ENCODE measurements at places on chromosomes 7 and 10.

- no peak for DNase-seq
Measured at GRCh38 chr7:143046426-143046851, 5.7 kb upstream of the OR6V1 start.

GRCh38 chr7:132485600-132486273, 90.5 kb downstream of the PLXNA4 start:
- no peak for DNase-seq

DNA sequence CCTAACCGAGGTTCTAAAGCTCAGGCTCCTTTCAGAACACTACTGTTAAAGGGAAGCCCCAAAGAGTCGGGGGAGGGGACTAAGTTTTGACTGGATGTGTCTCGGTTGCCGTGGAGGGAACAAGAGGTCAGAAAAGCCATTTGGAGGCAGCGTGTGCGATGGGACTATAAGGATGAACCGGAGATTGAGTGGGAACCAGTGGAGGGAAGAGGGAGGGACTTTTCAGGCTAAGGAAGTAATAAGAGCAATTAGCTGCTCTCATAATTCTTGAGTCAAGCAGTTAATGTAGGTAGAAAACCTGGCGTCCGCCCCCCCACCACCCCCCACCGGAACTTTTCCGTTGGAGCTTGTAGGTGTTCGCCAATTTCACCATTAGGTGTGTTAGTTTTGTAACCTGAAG, 491 bp upstream of the AKAP9 start:
- no peak for DNase-seq

DNA sequence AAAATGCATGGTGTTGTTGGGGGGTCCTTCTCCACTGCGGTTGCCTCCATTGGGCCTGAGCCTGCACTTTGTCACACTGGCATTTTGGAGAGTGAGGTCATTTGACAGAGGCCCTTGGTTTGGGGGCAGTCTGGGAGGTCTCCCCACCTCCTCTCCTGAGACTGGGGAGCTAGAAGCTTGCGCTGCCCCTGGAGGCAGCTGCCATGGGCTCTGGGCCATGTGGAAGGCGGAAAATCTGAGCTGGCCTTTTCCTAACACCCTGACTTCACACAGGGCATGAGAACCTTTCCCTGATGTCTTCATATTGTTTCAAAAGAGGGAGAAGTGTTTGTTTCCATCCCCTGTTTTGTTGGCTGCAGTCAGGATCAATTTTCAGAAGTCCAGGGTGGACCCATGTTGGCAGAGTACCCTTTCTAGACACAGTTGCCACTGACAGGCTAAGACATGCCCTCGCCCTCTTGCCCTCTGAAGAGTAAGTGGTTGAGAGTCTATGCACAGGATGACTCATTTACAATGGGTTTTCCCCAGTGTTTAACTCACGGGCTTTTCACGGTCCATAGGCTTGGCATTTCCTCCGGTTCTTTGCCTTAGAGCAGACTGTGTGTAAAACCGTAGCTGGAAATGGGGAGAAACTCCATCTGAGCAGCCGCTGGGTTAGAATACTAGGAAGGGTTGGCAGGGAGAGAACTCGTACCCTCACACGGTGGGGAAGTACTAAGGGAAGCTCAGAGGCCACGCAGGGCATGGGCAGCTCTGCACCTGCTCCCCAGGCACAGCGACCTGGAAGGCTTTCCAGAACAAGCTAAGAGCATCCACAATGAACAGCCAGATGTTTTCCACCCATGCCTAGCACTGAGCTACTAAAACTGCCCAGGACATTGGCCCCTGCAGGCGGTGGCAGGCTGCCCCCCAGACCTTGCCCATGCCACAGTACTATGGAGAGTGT, 655.0 kb downstream of the SDK1 start:
- DNase-seq, result no peak

DNA sequence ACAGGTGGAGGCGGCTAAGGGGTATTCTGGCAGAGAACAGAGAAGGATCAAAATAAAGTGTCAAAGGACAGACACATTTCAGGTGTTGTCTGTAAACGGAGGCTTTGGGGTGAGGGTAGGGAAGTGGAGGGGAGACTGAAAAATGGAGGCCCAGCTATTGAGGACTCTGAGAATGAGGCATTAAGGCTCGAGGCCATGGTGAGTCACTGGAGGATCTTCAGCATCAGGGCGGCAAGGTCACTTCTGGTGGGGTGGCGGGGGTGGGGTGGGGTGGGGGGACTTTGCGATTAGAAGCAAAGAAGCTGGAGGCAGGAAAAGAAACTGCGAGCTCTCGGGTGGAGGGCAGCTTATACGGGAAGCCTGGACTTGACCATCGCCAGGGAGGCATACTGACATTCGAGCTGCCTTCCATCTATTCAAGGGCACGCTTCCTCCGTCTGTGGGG, 58.4 kb upstream of the PCGF5 start:
- no peak for DNase-seq

GRCh38 chr10:46225597-46225996, 61.2 kb upstream of the ANTXRL start:
- no peak for DNase-seq

- DNase-seq, result no peak
Measured at GRCh38 chr10:36092116-36092515, 450.0 kb upstream of the FZD8 start.

DNA sequence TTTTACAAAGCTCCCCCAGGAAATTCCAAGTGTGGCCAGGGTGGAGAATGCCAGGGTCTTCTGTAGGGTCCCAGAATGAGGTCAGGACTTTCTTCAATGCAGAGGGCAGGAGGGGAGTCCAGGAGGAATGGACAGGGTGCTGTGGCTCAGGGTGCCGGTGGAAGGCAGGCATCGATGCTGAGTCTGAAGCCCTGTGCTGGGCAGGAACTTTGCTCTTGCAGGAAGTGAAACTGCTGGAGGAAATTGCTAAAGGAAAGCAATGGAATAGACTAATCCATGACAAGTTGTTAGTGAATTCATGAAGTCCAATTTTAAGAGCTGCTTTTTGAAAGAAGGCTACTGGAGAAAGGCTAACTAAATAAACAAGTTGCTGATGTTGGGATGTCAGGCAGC, 14.8 kb downstream of the PTPRE start:
- DNase-seq, result no peak

- DNase-seq, result no peak
Measured at GRCh38 chr7:76278540-76278939, 23.9 kb upstream of the HSPB1 start.

GRCh38 chr7:41915871-41916270, 213.0 kb upstream of the INHBA start:
- DNase-seq, result no peak

DNA sequence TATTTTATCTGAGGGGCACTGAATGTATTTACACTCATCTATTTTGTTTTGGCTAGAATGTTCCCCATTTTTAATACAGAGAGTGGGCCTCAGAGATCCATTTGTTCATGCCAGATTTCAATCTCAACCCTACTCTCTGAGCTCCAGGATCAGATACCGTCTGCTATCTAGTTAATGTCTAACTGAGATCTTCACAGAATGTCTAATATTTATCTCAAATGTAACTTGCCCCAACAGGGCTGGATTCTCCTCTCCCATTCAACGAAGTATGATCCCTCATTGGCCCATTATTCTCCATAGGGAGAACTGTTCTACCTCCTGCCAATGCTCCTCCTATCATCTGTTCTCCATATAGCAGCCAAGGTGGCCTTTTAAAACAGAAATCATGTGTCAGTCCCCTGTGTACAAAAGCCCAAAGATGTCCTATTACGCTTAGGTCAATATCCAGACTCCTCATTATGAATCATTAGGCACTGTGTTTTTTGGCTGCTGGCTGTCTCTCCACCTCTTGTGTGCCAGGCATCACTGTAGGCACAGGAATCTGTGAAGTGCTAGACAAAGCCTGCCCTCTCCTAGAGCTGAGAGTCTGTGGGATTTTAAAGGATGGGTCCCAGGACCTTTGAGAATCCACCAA, 169.3 kb upstream of the AGK start:
- DNase-seq, result no peak

GRCh38 chr7:128902761-128903585, 7.5 kb downstream of the KCP start:
- DNase-seq, result no peak

- DNase-seq, result no peak
Measured at GRCh38 chr10:103794996-103795395, 60.4 kb downstream of the SH3PXD2A start.

DNA sequence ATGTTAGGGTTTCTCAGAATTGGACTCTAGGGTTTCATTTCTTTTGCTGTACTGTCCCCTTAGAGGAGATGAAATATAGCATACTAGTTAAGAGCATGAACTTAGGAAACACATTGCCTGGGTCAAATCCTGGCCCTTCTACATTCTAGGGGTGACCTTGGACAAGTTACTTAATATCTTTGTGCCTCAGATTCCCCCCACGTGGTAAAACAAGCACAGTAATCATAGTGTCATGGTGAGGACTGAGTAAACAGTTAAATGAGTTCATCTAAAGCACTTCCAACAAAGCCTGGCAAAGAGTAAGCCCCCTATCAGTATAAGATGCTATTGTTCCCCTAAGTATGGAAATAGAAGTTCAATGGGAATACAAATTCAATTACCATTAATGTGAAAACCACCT, 5.1 kb downstream of the DPY19L1 start:
- no peak for DNase-seq

DNA sequence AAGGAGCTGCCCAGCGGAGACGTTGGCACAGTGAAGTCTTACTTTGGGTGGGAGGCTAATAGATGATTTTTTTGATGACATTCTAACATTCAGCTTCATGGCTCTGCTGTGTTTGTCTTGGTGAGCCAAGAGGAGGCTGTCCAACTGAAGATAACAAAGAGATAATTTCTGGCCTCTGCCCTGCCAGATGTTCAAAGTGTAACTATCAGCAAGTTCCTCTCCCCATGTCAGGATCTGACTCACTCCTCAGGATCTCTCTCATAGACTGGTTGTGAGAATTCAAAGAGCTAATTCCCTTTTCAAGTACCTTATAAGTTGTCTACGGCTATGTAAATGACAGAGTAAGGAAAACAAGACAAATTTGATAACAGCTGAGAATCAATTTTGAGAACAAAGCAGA, 1340.9 kb downstream of the XPNPEP1 start:
- no peak for DNase-seq

DNA sequence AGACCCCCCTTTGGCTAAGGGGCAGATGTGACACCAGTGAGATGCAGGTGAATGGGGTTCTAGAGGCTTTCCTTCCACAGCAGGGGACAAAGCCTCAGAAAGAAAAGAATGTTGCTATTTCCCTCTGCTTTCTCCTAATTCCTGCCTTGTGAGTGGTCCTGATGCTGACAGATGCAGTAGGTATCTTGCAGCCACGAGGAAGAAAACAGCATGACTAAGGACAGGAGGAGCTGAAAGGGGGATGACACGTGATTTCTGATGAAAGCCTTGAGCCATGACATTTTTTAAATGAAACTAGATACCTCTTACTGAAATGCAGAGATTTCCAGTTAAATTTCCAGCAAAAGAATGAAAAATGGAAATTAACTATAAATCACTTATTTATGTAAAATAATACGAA, 92.4 kb downstream of the C1GALT1 start:
- no peak for DNase-seq

- DNase-seq, result no peak
Measured at GRCh38 chr10:49668684-49669083, 10.8 kb upstream of the C10orf53 start.

- no peak for DNase-seq
Measured at GRCh38 chr10:98435178-98435577, 11.6 kb downstream of the HPS1 start.

- DNase-seq, result no peak
Measured at GRCh38 chr10:89255793-89256192, 4.2 kb upstream of the LIPA start.

DNA sequence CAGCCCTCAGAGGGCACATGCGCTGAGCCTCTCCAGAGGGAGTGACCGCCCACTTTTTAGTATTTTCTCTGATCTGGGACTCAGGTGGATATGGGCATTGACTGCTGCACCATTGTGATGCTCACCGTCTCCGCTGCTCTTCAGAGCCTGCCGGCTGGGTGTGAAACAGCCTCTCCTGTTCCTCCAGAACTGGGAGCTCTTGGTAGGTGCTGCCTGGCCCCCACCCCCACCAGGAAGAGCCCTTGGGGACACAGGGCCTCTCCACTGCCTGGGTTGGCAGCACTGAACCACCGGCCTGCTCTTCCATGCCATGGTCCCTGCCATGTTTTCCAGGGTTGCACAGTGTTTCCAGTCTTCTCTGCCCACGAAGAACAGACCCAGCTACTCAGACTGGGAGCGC, 36.3 kb downstream of the ARHGAP22 start:
- no peak for DNase-seq

DNA sequence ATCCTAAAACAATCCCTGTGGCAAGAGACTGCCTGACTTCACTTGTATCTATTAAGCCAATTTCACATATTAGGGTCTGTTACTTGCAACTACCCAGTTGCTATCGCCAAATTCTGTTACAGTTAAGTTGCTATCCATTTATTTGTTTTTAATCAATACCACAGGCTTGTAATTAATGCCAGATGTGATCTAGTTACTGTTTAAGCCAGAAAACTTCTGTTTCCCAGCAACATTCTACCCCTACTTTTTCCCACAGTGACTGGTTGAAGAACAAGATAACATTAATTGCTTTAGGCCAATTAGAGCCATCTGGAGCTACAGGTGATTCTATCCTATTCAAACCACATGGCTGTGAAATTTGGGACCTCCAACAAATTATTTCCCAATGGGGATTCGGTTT, 131.3 kb downstream of the ALOX5 start:
- no peak for DNase-seq

GRCh38 chr7:36615852-36616540, 108.3 kb downstream of the AOAH start:
- DNase-seq, result no peak

DNA sequence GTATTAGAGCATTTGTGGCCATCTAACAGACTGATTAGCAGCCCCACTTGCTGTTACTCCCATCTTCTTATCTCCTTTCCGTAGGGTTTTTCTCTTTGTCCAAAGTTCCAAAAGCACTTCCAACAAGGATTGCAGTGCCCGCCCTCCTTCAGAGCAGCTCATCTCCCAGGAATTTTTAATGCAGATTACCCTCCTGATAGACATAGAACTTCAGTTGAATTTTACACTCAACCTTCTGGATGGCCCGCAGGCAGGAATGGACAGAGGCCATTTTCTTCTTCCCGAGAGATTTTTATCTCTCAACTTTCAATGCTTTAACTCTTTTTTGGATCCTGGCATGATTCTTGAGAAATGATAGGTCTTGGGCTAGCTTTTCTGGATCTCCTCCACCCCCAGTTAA, 23.3 kb downstream of the PRKG1 start:
- no peak for DNase-seq

GRCh38 chr10:103067956-103068355, 125.1 kb downstream of the NT5C2 start:
- no peak for DNase-seq

DNA sequence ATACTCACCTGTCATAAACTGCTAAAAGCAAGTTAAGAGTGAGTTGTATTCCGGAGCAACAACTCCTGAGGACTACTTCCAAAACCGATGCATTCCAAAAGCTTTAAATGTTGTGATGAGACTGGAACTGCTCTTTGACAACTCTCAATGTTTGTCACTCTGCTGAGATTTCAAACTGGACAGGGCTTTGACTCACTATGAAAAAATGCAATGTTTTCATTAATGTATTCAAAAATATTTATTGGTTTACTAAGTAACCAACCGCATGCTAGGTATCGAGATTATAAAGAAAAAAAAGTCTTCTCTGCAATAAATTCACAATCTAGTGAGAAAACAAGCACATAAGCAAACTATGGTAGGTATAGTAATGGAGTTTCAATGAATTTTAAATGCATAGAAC, 107.9 kb upstream of the GNAI1 start:
- no peak for DNase-seq

GRCh38 chr7:38819463-38819862, 89.5 kb downstream of the VPS41 start:
- no peak for DNase-seq

- DNase-seq, result no peak
Measured at GRCh38 chr7:75596727-75597614, 104.9 kb downstream of the SPDYE5 start.
